ENCODE measurements at places on chromosomes 7 and 10. TPM values are rescaled to one million over a fixed set of nuclear protein-coding genes. Genes with fewer than 3 reads are reported as not detected.
A peak's percentile ranks its signal among the peaks of the same experiment; 100 is the strongest.

The CDK14 gene
- 3.5 TPM for total RNA-seq

The SFRP4 gene
- not detected for total RNA-seq

The ANXA8L1 gene
- total RNA-seq, result 263 TPM

The WASL gene
- 40.0 TPM for total RNA-seq

The MSMB gene
- total RNA-seq, result 86.9 TPM

DNA sequence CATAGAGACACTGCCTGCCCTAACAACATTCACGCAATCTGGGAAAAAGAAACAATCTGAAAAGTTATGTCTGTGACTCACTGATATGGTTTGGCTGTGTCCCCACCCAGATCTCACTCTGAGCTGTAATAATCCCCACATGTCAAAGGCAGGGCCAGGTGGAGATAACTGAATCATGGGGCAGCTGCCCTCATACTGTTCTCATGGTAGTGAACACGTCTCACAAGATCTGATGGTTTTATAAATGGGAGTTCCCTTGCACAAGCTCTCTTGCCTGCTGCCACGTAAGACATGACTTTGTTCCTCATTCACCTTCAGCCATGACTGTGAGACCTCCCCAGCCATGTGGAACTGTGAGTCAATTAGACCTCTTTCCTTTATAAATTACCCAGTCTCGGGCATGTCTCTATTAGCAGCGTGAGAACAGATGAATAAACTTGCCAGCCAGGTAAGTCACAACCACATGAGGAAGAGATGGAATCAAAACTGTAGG lies 341.5 kb upstream of the AOAH start:
- H3K4me3 ChIP-seq, result no peak overlapping the region
- no peaks in the 10 kb centered on the region for H3K4me1 ChIP-seq
- no peak for DNase-seq
- H3K27ac ChIP-seq, result no peak overlapping the region
- no peaks in the 10 kb centered on the region for H3K27me3 ChIP-seq
- no peaks in the 10 kb centered on the region for H3K36me3 ChIP-seq

- peak; percentile 56 for DNase-seq
- H3K36me3 ChIP-seq, result no peaks in the 10 kb centered on the region
- no peaks in the 10 kb centered on the region for H3K27me3 ChIP-seq
- H3K4me1 ChIP-seq, result no peaks in the 10 kb centered on the region
- H3K27ac ChIP-seq, result no peak overlapping the region
Observed at GRCh38 chr10:122658356-122659049, 41.1 kb downstream of the C10orf120 start.

DNA sequence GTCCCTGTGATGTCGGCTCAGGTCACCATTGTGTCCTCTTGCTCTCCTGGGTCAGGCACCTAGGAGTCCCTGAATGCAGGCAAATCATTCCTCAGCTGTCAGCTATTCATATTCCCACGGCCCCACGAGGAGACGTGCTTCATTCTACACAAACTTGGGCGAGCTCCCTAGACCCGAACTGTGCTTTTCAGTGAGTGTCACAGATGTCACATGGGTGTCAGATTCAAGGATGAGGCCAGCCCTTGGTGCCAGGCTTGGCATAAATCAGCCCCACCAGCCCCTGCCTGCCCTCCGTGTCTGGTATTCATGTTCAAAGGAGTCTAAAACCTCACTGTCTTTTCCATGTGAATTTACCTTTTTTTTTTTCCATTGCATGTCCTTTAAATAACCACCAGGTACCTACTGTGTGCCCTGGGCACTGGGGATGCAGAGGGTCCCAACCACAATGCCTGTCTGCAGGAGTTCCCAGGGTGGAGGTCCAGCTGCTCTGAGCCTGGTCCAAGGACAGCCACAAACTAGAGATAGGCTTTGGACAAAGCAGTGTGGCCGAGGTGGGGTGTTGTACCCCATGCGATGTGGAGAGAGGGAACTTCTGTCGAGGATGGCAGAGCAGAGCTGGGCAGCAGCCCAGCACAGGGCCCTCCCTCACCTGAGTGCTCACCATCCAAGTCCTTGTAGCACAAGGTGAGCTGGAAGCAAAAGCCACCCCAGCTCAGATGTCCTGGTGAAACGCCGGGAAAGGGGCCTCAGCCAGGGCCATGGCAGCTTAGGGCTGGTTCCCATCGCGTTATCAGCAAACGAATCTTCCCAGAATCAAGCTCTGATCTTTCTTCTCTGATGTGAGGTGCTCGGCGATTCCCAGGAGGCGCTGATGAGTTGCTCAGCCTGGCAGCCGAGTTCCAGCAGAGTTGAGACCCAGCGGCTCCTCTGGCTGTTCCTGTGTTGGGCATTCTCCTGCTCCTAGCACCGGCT lies 611.9 kb downstream of the PTPRN2 start:
- no peaks in the 10 kb centered on the region for H3K27me3 ChIP-seq
- H3K4me3 ChIP-seq, result no peak overlapping the region
- DNase-seq, result no peak
- H3K4me1 ChIP-seq, result no peaks in the 10 kb centered on the region
- no peaks in the 10 kb centered on the region for H3K36me3 ChIP-seq

- peak overlapping the region; percentile 94 for H3K4me3 ChIP-seq
- no peaks in the 10 kb centered on the region for H3K36me3 ChIP-seq
- peak; percentile 71 for DNase-seq
- no peak overlapping the region for H3K27ac ChIP-seq
- H3K4me1 ChIP-seq, result peaks cover 67% of the 10 kb centered on the region
Observed at GRCh38 chr10:35640474-35640873, 1.6 kb downstream of the FZD8 start.

DNA sequence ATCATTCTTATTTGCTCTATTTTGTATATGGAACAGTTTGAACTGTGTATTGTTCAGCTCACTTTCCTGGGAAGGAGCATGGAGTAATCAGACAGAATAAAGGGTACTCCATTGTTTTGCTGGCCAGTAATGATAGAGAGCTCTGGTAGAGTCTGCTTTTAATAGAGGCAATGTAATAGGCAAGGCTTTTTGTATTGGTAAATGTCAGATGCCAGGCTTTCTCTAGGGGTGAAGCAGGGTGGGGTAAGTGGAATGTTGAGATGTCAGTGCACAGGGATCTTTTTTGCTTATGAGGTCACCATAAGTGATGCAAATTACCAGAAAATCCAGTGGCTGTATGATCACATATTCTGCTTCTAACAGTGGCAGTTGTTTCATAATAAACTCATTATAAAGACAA lies 1088.3 kb upstream of the SORCS1 start:
- no peak overlapping the region for H3K27ac ChIP-seq
- no peak for DNase-seq
- no peak overlapping the region for H3K4me3 ChIP-seq
- no peaks in the 10 kb centered on the region for H3K4me1 ChIP-seq
- no peaks in the 10 kb centered on the region for H3K36me3 ChIP-seq

DNA sequence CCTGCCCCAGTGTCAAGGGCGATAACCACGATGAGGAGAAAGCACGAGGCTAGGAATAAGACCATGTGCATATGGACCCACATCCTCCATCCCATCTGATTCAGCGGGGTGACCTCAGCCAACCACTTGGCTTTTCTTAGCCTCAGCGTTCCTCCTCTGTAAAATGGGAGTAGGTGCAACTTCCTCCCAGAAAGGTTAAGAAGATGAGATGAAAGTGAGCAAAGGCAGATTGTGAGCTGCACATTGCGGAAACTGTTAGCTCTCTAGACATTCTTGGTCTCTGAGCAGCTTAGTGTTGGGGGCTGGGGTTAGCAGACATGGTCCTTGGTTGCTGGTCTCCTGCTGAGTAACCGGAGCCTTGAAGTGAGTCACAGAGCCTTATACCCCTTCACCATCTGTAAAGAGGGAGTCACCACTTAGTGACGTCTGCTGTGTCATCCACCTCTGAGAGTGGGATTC lies 497.3 kb upstream of the GALNT17 start:
- no peak overlapping the region for H3K4me3 ChIP-seq
- no peaks in the 10 kb centered on the region for H3K36me3 ChIP-seq
- no peak for DNase-seq

GRCh38 chr10:110335314-110336064 lies 30.8 kb upstream of the SMNDC1 start:
- peaks cover 16% of the 10 kb centered on the region for H3K4me1 ChIP-seq
- no peak for DNase-seq
- no peaks in the 10 kb centered on the region for H3K27me3 ChIP-seq

DNA sequence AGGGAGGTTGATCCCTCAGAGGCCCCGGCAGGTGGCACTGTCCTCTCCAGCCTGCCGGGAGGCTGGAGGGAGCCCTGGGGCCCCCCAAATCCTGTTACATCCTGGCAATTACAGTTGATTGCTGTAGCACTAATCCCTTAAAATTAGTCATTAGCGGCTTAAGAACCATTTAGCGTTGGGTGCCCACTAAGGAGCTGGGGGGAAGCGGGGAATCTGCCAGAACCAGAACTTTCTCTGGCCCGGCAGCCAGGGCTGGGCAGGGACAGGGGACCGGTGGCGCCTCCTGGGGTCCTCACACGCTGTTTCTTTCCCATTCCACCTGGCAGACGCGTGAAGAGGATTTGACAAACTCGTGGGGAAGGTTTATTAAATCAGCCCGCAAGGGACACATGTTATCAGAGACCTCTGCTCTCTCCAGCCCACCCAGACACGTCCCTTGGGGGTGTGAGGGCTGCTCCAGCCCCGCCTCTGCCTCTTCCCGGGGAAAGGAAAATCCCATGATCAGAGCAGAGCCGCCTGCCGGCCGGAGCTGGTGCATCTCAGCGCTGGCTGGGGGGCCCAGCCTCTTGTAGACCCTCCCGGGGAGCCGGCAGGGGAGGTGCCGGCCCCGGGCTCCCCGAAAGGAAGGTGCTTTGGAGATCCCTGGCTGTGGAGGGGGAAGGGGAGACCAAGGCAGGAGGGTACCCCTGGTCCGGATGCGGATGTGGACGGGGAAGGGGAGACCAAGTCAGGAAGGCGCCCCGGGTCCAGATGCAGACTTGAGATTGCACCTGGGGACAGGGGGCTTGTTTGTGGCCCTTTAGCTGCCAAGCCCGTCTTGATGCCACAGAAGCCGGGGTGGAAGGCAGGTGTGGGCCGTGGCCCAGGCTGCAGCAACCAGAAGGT lies 142.7 kb downstream of the ELFN1 start:
- no peaks in the 10 kb centered on the region for H3K27me3 ChIP-seq
- no peak overlapping the region for H3K4me3 ChIP-seq
- no peak overlapping the region for H3K27ac ChIP-seq
- H3K36me3 ChIP-seq, result no peaks in the 10 kb centered on the region

GRCh38 chr10:13920031-13920430 lies 333.3 kb downstream of the PRPF18 start:
- H3K4me1 ChIP-seq, result no peaks in the 10 kb centered on the region
- no peak overlapping the region for H3K27ac ChIP-seq
- no peak for DNase-seq
- no peaks in the 10 kb centered on the region for H3K27me3 ChIP-seq
- no peak overlapping the region for H3K4me3 ChIP-seq

- no peak for DNase-seq
- H3K4me1 ChIP-seq, result peaks cover 13% of the 10 kb centered on the region
- H3K27me3 ChIP-seq, result no peaks in the 10 kb centered on the region
- H3K4me3 ChIP-seq, result peak overlapping the region; percentile 52
Observed at GRCh38 chr7:54933643-54934042, 85.2 kb upstream of the EGFR start.

GRCh38 chr7:82382276-82382675 lies 61.3 kb downstream of the CACNA2D1 start:
- no peak for DNase-seq
- H3K27me3 ChIP-seq, result no peaks in the 10 kb centered on the region
- H3K27ac ChIP-seq, result no peak overlapping the region

GRCh38 chr10:12019283-12019971 lies 23.2 kb downstream of the UPF2 start:
- H3K36me3 ChIP-seq, result peaks cover 5% of the 10 kb centered on the region
- H3K4me3 ChIP-seq, result no peak overlapping the region
- H3K27me3 ChIP-seq, result no peaks in the 10 kb centered on the region
- peaks cover 9% of the 10 kb centered on the region for H3K4me1 ChIP-seq
- H3K27ac ChIP-seq, result no peak overlapping the region

GRCh38 chr10:122551450-122551849 lies 9.1 kb upstream of the DMBT1 start:
- no peak overlapping the region for H3K27ac ChIP-seq
- H3K36me3 ChIP-seq, result no peaks in the 10 kb centered on the region
- peaks cover 3% of the 10 kb centered on the region for H3K4me1 ChIP-seq
- DNase-seq, result no peak

DNA sequence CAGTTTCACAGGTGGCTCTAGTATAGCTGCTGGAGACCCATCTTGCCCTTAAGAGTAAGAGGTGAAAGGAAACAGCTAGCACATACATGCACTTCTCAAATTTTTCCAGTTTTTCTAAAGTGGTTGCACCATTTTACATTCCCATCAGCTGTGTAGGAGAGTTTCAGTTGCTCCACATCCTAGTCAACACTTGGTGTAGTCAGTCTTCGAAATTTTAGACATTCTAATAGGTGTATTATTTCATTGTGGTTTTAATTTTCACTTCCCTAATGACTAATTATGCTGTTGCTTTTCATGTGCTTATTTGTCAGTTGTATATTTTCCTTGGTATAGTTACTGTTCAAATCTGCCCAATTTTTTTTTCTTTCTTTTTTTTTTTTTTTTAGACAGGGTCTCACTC lies 9.5 kb upstream of the HACD1 start:
- no peaks in the 10 kb centered on the region for H3K36me3 ChIP-seq
- no peak overlapping the region for H3K4me3 ChIP-seq
- H3K4me1 ChIP-seq, result no peaks in the 10 kb centered on the region
- no peak for DNase-seq
- no peaks in the 10 kb centered on the region for H3K27me3 ChIP-seq

- DNase-seq, result no peak
- no peaks in the 10 kb centered on the region for H3K36me3 ChIP-seq
- peaks cover 1% of the 10 kb centered on the region for H3K4me1 ChIP-seq
- no peaks in the 10 kb centered on the region for H3K27me3 ChIP-seq
- no peak overlapping the region for H3K27ac ChIP-seq
- no peak overlapping the region for H3K4me3 ChIP-seq
Observed at GRCh38 chr7:29100924-29101323, 45.4 kb downstream of the CPVL start.

DNA sequence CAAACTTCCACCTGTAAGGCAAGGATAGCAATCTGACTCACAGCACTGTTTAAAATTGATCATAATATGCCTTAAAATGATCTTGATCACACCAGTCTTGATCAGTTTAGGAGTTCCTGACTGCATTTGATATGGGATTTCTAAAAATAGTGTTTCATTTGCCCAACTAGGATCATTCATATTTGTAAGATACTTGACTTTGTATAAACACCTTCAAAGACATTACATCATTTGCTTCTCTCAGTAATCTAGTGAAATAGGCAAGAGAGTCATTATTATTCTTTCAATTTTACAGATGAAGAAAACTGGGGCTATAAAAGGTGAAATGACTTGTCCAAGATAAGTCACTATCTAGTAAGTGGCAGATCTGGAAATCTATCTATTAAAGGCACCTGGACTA lies 521.1 kb downstream of the GATA3 start:
- H3K4me3 ChIP-seq, result no peak overlapping the region
- H3K27ac ChIP-seq, result no peak overlapping the region
- no peak for DNase-seq
- H3K4me1 ChIP-seq, result no peaks in the 10 kb centered on the region
- no peaks in the 10 kb centered on the region for H3K27me3 ChIP-seq

GRCh38 chr7:94295850-94296249 lies 98.8 kb upstream of the COL1A2 start:
- H3K36me3 ChIP-seq, result no peaks in the 10 kb centered on the region
- peak overlapping the region; percentile 82 for H3K27ac ChIP-seq
- H3K27me3 ChIP-seq, result no peaks in the 10 kb centered on the region

Measured in suprapubic skin (tissue), 4 donors.